ENCODE measurements at places on chromosomes 1 and 21.

DNA sequence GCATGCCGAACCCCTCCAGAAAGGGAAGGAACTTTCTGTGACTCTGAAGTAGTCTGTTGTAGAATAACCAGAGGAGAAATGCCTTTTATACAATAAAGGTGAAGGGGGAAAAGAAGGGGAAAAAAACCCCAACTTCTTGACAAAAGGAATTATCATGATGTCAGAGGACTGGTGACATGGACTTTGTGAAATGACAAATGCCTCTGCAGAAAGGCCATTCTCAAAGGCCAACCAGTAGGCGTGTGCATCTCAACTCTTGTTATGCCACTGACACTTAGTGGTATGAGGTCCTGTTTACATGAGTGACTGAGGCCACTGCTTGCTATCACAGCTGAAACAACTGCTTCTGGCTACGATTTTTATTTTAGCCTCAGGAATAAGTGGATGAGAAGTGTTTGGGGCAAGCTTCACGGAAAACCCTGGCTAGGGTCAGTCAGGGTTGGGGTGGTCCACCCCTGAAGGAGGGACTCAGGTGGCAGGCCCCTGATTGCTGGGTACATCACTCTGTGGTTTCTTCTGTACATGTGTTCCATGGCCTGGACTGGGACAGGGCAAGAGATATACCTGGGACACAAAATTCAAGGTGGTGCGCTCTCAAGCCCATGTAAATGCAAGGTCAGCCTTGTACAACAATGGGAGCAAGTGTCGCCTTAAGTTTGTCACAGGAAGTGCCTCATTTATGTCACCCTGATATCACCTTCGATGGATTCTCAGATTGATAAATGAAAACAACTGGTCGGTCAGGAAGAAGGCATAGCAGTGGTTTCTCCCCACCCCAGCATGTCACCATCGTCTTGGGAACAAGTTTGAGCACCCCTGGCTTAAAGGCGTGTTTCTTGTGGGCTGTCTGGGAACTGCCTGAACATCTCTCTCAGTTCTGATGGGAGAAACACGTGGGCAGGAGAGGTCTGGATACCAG, 12.4 kb downstream of the RUNX1 start:
- DNase-seq: no peak

- no peak for DNase-seq
Measured at GRCh38 chr1:157096881-157097280, 2.7 kb downstream of the ETV3L start.

- no peak for DNase-seq
Measured at GRCh38 chr1:107545056-107545577, 404.3 kb downstream of the NTNG1 start.

- peak; percentile 81 for DNase-seq
Measured at GRCh38 chr1:20063861-20064292, 6.1 kb upstream of the PLA2G5 start.

- no peak for DNase-seq
Measured at GRCh38 chr1:91070298-91070697, 48.5 kb upstream of the ZNF644 start.

DNA sequence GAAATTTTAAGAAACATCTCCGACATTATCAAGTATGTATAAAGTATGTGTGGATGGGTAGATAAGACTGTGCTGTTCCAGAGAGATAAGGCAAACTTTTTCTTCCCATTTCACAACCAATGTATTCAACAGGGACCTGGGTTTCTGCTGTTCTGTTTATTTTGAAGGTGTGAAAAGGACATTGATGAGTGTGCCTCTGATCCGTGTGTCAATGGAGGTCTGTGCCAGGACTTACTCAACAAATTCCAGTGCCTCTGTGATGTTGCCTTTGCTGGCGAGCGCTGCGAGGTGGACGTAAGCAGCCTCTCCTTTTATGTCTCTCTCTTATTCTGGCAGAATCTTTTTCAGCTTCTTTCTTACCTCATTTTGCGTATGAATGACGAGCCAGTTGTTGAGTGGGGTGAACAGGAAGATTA, 174.0 kb downstream of the CRB1 start:
- DNase-seq: no peak

DNA sequence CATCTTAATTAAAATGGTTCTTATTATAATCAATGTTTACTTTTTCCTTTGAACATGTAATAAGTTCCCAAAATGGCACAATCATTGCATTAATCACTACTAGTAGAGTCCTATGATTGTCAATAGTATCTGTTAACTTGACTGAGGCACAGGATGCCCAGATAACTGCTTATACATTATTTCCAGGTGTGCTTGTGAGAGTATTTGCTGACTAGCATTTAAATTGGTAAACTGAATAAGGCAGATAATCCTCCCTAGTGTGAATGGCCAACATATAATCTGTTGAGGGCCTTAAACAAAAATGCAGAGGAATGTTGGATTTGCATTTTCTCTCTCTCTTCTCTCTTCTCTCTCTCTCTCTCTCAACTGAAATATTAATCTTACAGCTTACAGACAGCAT, 999.3 kb upstream of the TMPRSS15 start:
- DNase-seq: no peak

GRCh38 chr1:22295396-22295795, 152.5 kb upstream of the WNT4 start:
- DNase-seq: no peak

DNA sequence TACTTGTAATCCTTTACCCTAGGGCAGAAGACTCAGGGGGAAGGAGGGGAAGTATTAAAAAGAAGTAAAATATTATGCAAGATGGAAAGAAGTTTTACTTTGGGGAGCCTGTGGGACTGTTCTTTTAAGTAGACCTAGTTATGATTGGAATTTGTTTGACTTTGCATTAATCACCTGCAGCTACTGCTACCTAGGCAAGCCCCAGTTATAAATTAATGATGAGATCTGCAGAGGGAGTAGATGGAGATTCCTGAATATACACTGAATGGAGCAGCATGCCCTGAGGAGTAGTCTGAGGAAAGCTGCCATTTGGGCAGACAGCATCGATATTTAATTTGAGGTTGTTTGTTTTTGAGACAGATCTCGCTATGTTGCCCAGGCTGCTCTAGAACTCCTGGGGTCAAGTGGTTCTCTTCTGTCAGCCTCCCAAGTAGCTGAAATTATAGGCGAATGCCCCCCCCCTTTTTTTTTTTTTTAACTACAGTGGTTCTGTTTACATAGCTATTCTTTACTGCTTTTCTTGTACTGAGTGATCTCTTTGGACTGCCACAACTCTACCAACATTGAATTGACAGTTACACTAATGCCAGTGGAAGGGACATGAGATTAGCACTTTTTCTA, 81.4 kb upstream of the SERTAD4 start:
- DNase-seq: peak; percentile 60

GRCh38 chr1:15674386-15675159, 9.5 kb upstream of the PLEKHM2 start:
- DNase-seq: no peak

DNA sequence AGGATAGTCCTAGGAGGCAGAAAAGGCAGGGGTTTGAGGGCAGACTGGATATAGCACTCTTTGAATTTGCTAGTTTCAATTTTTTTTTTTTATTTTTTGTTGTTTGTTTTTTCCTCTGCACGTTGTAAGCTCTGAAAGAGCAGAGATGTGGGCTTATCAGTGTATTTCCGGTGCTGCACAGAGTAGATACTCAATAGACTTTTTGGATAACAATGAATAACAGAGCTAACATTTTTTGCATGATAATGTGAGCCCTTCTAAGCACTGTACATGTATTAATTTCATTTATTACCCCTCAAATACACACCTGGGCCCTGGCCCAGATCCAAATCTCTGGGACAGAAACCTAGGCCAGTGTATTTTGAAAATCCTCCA, 17.1 kb upstream of the PARP1 start:
- DNase-seq: no peak

GRCh38 chr1:65388908-65389695, 31.4 kb upstream of the LEPR start:
- DNase-seq: peak; percentile 16

- peak; percentile 88 for DNase-seq
Measured at GRCh38 chr1:101200513-101200912, 36.3 kb upstream of the S1PR1 start.

DNA sequence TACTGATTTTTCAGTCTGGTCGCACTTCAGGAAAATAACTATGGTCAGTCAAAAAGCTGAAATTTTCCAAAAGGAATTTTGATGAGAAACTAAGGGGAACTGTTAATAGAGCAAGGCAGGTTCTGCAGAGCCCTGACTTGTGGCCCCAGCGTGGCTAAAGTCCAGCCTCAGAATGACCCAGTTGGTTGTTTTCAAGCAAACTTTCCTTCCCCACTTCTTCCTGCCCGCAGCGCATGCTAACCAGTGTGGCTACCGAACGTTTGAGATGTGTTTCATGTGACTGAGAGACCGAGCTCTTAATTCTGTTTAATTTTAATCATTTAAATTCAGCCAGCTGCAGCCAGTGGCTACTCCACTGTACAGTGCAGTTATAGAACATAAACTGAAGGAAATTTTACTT, 6.2 kb upstream of the IL10RB start:
- no peak for DNase-seq

DNA sequence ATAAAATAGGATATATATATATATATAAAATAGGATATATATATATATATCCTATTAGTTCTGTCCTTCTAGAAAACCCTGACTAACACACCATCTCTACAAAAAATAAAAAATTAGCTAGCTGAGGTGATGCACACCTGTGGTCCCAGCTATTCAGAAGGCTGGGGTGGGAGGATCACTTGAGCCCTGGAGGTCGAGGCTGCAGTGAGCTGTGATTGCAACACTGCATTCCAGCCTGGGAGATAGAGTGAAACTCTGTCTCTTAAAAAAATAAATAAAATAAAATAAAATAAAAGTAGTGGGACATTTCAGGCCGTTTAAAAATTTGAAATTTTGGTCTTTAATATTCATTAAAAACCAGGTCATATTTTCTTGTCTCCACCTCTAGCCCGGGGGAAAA, 4.2 kb upstream of the RRP1 start:
- DNase-seq: no peak

GRCh38 chr1:193185901-193186731, at the start of gene B3GALT2:
Gene B3GALT2, minus strand, starts transcription at chr1:193186613. Its CDS starts 5,051 bp downstream, at chr1:193181562.
- DNase-seq: no peak

- DNase-seq: peak; percentile 26
Measured at GRCh38 chr1:119771016-119771415, 2.3 kb upstream of the HMGCS2 start.

DNA sequence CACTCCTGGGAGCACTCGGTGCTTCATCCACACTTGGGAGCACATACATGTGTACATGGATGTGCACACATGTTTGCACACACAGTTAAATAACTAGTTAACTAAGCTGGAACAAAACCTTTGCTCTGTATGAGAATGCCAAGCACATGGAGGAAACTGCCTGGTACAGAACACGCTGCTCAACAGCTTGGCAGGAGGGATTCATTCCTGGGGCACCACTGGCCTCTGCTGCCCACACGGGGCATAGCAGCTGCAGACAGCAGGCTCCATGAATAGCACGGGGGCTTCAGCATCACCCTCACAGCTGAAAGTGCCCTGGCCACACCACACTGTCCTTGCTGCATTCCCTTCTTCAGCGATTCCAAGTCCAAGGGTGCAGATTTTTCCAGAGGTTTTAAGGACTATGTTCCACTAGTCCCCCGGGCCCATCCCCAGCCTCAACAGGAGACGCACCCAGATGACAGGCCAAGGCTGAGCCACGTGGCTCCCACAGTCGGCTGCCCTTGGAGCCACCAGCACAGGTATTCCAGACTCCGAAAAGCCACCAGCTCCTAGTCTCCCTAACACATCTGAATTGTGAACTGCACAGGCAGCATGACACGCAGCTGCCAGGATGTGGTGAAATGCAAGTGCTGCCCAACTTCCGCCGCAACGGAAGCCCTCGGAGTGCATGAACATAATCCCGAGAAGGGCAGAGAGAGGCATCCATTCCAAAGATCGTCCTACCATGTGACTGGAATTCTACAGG, 16.9 kb downstream of the NPHP4 start:
- DNase-seq: peak; percentile 60

GRCh38 chr1:156795787-156796186, 20.9 kb downstream of the SH2D2A start:
- DNase-seq: no peak

DNA sequence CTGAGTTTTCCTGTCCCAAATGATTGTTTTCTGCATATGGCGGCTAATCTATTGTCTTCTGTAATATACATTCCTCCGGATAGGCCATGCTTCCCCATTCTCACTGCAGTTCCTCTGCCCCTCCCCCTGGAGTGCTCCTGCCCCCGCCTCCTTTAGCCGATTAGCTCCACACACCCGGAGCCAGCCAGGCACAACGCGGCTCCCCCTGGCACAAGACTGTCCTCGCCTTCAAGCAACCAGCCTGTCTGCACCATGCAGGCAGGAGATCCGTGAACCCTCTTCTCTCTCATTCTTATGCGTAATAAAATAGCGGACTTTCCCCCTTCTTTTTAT, 18.0 kb downstream of the SERTAD4 start:
- peak; percentile 68 for DNase-seq

DNA sequence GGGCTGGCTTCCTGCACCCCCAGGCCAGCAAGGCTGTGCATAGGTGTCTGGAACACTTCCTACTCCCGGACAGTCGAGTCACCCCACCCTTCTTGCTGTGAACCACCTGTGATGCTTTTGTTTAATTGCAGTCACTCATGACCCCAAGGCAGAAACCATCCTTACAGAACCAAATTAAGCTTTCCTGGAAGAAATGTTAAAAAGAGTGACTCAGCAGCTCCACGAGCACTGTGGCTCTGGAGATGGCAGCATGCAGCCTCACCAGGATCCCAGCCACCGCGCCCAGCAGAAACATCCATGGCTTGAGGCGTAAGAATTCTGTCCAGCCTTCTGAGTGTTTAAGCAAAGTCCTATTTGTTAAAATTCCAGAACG, 28.8 kb downstream of the SNAP47 start:
- peak; percentile 88 for DNase-seq

GRCh38 chr1:48645883-48646282, 130.8 kb downstream of the BEND5 start:
- no peak for DNase-seq

DNA sequence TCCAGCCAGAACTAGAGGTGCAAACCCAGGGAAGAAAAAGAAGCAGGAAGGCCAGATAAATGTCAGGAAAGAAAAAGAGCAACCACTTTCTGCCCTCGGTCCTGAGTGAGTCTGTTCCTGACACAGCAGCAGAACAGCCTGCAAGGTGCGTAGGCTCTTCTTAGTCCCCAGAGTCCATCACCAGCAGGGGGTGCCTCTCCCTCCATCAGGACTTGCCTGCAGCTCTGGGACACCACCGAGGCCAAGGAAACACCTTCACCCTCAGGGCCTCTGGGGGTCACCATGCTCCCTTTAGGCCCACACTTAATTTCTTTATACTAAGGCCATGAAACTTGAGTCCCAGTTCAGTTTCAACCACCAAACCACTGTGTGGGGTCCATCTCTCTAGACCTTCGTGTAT, 43.7 kb upstream of the NFASC start:
- DNase-seq: peak; percentile 9

- no peak for DNase-seq
Measured at GRCh38 chr21:32270748-32271147, 8.1 kb downstream of the MIS18A start.

- no peak for DNase-seq
Measured at GRCh38 chr1:243970077-243970476, 81.0 kb upstream of the ZBTB18 start.

DNA sequence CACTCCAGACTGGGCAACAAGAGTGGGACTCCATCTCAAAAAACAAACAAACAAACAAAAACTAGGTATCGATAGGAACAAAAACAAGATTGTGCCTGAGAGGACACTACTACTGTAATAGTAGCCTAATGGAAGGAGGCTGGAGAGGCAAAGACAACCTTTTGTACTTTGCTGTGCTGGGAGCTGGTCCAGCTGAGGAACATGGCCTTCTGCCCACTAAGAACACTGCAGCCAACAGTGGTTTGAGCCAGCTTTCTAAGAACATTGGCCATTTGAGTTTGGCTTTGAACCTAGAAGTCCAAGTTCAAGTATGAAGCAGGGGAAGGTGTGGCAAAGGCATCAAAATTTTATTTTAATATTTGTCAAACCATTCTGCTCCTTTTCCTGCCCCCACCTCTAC, 22.7 kb upstream of the RGS8 start:
- no peak for DNase-seq

Data from kidney tubule cell (primary cell).